ENCODE measurements at places on chromosomes 3 and 15.

- DNase-seq: no peak
Measured at GRCh38 chr3:77191014-77191413, 151.1 kb downstream of the ROBO2 start.

GRCh38 chr3:58899159-58899952 is 150.5 kb downstream of the CFAP20DC start:
- DNase-seq: peak; percentile 16

DNA sequence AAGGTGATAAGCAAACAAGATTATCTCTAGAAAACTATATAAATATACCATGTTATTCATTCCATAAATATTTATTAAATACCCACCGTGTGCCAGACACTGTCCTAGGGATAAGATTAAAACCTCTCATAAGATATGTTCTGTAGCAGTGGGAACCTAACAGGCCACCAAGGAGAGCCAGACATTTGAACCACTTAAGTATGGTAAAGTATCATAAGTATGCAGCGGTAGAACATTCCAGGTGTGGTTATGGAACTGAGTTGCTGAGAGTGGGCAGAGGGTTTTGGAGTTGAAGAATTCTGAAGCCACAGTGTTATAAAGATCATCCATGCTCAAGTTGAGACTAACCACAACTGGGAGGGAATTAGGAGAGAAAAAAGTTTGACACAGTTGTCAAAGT is 14.7 kb downstream of the FILIP1L start:
- no peak for DNase-seq

DNA sequence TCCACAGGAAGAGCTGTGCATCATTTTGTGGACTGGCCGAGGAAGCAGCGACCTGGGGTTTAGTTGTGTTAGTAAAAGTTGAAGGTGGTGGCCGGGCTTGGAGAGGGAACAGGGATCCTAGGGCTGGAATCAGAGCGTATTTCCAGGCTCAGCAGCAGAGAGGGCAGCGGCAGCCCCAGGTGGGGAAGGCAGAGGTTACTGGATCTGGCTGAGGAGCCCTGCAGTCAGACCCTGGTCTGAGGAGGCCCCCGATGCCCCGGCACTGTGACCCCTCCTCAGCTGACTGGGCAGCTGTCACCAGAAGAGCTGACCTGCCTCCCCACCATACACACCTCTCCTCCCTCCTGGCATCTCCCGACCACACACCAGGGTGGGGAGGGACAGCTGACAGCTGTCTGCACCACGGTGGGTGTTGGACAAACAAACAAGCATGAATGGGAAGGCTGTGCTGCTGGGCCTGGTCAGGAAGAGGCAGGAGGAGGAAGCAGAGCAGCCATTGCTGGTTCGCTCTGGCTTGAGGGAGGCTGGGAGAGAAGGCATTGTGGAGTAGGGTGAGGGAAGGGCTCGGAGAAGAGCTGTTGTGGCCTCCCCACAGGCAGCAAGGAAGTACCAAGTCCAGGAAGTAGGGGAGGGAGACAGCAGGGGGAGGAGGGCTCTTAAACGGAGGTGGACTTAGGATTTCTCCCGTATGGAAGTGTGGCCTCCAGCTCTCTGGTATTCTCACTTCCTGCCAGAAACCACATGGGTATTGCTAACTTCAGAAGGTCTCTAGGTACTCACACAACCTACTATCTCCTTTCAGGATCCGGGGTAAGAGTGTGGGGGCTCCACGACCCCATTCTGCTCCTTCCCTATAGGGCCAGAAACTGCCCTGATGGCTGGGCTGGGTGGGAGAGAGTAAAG is 49.5 kb upstream of the HACD2 start:
- DNase-seq: no peak

GRCh38 chr3:196280689-196281440 is 6.7 kb downstream of the PCYT1A start:
- no peak for DNase-seq

- DNase-seq: no peak
Measured at GRCh38 chr3:24538891-24539290, 44.2 kb upstream of the THRB start.

- no peak for DNase-seq
Measured at GRCh38 chr15:78139578-78139977, 8.3 kb upstream of the CIB2 start.

DNA sequence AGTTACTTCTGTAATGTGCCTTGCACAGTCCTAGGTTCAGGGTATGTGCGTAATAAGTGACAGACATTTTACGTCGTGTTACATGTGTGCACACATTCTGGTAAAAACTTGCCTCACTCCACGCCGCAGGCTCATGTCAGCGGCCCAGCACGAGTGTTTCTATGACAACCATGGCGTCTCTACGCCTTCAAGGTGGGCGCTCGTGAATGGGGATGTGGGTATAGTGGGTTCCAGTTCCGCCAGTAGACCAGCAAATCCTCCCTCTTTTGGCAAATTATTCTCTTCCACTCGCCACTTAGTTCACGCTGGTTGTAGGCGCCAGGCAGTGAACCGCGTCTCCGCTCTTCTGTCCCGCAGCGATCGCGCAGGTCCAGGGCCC is 40.3 kb downstream of the CHST14 start:
- DNase-seq: no peak

- no peak for DNase-seq
Measured at GRCh38 chr15:51799282-51800252, 29.9 kb upstream of the TMOD3 start.

DNA sequence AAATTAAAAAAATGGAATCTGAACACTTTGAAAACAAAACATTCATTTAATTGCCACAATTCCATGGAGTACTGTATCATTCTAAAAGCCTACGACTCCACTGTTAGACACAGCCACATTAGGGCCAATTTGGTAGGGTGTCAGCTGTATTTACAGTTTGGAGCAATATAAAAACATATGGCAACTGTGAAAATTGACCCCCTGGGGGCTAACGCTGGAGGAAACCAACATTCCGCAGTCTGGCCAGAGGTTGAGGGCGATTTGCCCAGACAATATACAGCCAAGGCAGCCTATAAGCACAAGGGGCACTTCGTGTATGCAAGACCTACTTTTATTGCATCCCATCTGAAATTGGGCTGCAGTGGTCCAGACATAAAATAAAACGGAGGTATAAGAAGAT is 476.5 kb upstream of the WNT5A start:
- DNase-seq: no peak

DNA sequence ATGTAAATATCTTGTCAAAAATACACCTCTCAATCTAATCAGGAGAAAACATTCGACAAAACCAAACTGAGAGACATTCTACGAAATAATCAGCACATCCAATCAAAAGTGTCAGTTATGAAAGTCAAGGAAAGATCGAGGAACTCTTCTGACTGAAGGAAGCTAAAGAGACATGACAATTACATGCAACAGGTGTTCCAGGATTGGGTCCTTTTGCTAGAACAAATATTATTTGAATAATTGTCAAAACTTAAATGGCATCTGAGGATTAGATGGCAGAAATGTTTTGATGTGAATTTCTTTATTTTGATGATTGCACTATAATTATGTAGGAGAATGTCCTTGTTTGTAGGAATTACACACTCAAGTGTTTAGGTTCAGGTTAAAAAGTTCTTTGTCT is 124.1 kb upstream of the HES1 start:
- DNase-seq: no peak

DNA sequence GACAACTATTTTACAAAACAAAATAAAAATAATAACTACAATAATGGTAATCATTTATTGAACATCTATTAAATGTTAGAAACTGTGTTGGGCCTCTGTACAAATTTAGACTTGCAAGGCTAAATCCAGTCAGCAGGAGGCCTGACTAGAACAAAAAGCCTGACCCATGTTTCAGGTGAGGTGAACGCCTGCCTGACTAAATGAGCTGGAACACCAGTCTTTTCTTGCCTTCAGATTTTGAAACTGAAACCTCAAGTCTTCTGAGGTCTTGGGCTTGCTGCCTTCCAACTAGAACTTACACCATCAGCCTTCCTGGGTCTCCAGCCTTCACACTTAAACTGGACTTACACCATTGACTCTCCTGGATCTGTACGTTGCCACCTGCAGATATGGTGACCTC is 706.9 kb downstream of the TBL1XR1 start:
- DNase-seq: no peak

GRCh38 chr3:53023072-53023823 is 22.6 kb downstream of the SFMBT1 start:
- DNase-seq: no peak

DNA sequence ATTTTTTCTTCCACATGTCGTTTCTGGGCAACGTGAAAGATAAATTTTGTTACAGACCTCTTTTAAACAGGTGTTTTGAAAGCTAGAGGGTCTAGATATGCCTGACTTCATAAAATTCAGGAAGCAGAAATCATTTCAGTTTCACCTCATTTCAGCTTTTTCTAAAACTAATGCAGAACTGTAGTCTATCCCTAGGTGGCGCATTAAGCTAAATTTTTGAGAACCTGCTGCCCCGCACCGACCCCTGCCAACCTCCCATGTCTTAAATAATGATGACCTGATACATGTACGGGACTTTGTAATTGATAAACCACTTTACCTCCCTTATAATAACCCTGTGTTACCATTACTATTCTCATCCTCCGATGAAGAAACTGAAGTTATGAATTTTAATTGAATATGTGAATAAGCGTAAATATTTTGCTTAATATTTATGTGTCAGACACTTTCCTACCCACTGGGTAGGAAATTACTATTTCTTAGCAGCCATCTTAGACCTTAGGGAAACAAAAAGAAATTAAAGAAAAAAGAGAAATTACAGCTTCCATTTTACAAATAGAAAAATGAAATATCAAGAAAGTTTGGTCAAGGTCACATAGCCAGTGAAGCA is 78.7 kb upstream of the GCNT3 start:
- DNase-seq: peak; percentile 51

GRCh38 chr3:187403768-187404288 is 35.6 kb downstream of the RTP4 start:
- DNase-seq: peak; percentile 80

DNA sequence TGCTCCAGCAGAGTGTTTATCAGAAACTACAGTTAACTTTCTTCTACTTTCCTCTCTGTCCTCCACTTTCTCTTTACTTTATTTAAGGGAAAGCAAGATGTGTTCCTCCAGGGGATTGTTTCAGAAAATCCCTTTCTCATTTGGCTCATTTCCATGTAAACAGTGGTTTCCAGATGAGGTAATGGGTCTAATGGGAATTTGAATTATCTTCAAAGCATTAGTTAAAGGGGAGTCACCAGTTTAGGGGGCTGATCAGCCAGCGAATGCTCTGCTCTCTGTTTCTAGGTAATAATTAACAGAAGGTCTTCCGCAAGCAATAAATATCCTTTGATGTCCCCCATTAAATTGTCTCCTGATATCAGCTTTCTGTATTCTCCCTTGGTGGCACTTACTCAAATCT is 30.4 kb upstream of the ZNF639 start:
- peak; percentile 80 for DNase-seq

DNA sequence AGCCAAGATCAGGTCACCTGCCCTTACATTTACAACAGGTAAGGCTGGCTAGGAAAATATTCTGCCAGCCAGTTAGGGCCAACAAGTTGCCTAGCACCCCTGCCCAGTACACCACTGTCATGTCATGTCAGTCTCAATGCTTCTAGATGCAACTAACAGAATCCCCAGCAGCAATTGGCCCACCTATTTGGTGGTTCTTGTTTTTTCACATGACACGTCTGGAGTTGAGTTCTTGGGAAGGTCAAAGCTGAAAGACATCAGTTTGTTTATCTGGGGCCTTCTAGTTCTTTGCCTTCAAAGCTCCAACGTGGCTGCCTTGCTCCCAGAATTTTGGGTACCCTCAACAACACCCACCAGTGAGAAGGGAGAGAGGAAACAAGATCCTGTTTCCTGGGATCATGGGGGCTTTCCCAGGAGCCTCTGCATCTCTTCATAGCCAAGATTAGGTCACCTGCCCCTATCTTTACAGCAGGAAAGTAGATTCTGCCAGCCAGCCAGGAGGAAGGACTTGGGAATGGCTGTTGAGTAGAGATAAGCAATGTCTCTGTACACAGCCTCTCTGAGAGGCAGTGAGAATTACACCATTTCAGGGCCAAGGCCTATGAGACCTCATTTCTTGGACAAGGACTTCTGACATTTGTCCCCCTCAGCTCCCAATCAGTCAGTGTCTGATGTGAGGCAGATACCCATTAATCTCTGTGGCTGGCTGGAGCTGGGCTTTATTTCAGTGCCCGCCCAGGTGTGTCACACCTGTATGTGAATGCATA is 8.6 kb downstream of the GPX1 start:
- no peak for DNase-seq

DNA sequence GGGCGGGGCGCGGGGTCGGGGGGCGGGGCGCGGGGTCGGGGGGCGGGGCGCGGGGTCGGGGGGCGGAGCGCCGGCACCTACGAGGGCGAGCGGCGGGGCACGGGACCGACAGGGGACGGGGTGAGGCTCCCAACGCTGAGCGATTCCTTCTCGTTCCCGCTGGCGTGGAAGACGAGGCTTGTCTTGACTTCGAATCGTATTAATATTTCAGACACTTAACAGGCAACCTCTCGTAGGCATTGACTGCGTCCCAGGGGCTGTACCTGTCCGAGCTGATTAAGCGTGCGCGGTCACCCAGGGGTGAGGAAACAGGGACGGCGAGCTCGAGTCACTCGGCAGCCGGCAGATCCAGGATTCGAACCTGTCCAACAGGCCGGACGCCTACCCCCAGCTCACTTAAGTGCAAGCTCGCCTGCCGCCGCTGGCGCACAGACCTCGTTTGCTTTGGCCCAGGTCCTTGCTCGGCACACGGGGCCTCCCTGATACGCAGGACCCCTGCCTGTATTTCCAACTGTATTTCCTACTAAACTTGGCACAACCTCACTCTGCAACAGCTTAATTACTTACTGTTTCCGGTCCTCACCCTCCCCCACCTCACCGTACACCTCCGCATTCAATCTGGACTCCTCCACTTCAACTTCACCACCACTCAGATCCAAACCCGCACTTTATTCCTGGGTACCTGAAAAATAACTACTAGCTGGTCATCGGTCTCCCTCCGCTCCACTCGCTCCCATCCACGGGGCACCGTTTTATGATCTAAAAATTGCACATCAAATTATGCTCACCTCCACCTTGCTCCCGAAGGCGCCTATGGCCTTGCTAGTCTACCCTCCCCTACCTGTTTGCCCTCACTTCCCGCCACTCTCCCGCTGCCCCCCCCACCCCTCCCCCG is 722 bp upstream of the ZXDC start:
- peak; percentile 53 for DNase-seq

DNA sequence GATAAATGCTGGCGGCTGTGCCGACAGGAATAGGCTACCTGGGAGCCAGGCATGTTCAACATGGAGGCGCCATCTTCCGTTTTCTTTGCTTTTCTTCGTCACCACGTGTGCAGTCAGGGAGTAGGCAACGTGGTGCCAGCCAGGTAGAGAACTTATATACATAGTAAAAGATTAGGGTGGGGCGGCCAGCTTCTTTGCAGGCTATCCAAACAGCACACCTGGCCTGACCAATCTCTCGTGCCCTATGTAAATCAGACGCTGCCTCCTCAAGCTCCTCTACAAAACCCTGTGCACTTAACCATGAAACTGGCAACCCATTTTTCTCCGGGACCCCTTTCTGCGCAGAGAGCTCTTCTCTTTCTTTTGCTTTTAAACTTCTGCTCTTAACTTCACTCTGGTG is 28.6 kb upstream of the OR5K4 start:
- peak; percentile 14 for DNase-seq

DNA sequence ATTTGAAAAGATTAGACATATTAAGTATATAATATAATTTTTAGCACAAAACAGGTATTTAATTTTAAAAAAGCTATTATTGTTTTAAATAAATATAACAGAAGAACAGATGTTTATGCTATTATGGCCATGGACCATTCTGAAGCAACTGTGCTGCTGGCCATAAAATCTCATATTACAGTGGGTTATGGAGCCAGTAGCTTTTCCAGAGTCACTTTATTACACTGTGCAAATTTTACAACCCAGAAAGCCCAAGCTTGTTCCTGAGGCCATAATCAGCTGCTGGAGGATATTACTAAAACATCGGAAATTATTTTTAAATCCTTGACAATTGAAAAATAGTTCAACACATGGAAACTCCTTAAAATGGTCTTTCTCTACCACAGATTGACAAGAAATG is 557.3 kb upstream of the KCNMB2 start:
- DNase-seq: no peak

Data from SW480 (cell line).